ENCODE measurements at places on chromosomes 16 and 17.

DNA sequence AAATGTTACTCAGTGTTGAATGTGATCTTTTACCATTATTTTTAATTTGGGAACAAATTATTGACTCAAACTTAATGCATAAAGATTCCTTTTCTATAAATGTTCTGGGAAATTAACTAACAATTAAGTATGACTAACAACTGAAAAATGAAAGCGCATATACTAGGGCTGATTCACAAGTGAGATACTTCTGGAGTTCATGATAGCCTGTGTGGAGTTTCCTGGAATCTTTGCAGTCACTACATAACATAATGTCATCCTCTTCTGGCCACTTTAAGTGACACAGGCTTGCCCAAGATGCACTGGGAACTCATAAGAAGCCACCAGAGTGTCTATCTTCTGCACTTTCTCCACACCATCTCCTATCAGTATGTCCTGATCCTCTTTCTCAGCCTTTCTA lies 450.3 kb upstream of the CDH11 start:
- DNase-seq, result peak; percentile 31

DNA sequence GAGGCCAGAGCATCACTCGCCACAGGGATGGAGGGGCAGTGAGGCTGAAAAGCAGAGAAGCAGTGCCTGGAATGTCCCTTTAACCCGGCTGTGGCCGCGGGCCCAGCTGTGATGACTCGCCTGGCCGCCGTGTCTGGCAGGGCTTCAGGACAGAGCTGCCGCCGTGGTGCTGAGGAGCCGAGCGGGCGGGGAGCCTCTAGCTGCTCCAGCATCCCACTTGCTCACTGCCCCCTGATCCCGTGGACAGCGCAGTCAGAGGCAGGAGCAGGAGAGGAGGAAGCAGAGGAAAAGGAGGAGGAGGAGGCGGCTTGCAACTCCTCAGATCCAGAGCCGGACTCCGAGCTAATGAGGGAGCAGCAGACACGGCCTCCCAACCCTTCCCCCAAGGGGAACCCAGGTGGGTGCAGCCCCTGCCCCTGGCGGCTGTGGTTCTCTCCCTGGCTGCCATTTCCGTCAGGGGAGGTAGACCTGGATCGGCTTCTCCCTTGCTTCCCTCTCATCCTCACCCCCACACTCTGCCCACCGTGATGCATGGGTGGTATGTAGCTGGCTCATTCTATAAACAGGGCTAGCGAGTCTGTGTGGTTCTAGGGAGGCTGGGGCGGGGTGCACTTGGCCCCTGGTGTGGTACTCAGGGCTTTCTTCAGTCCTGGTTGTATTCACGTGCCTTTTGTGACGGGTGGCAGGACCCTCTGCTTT lies 165.7 kb downstream of the CMIP start:
- DNase-seq, result no peak

DNA sequence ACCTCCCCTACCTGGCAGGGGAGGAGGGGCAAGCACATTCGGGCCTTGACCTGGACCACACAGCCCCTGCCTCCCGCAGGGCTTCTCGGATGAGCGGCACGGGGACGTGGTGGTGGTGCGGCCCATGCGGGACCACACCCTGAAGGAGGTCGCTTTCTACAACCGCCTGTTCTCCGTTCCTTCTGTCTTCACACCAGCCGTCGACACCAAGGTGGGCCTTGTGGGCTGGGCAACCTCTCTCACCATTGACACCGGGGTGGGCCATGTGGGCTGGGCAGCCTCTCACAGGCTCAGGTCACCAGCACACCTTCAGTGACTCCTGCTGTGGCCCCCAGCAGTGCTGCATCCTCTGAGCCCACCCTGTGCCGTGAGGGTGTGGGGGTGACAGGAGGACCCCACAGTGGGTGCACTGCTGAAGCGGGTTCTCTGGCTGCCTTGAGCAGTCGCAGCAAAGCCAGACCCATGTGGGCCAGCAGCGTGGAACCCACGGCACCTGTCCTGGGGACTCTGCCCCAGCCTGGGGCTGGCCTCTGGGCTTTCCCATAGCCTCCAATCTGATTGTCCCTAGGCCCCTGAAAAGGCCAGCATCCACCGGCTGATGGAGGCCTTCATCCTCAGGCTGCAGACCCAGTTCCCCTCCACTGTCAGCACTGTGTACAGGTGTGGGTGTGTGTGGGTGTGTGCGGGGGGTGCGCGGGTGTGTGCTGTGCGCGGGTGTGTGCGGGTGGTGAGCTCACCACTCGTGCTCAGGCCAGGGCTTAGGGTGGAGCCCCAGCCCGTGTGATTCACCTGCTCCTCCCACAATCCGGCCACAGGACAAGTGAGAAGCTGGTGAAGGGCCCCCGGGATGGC lies 7.5 kb downstream of the CTU2 start:
- DNase-seq, result no peak

GRCh38 chr16:85980686-85981085 lies 81.7 kb downstream of the IRF8 start:
- no peak for DNase-seq

GRCh38 chr17:58352596-58353388 lies 791 bp upstream of the SUPT4H1 start:
- DNase-seq, result peak; percentile 79

Measured in SW480 (cell line).